ENCODE measurements at places on chromosomes 3 and 15.

DNA sequence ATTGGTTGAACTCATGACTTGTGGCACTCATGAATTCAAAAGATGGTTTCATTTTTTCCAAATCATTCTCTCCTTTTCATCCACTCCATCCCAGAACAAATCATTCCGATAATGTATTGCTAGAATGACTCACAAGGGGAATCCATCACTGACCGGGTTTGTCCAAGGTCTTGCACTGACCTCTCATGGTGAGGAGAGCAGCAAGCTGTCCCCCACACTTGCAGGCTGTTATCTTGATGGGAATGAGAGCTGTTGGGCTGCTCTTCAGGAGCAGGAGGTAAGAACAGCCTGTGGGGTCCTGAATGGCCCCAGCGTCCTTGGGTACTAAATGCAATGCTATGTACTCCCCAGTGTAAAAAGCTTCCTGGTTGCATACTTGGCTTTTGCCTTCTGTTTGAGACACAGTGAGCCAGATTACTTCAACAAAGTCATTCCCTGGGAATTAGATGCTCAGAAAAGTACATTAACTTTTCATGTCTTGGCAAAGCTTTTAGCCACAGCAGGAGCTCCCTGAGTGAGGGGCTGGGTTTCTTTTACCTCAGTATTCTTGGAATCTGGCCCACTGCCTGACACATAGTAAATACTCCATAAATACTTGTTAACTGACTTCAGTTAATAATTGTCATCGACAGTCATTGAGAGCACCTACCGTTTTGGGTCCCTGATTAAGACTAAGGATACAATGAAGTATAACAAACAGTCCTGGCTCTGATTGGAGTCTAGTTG lies 24.1 kb downstream of the CCNL1 start:
- DNase-seq: no peak

DNA sequence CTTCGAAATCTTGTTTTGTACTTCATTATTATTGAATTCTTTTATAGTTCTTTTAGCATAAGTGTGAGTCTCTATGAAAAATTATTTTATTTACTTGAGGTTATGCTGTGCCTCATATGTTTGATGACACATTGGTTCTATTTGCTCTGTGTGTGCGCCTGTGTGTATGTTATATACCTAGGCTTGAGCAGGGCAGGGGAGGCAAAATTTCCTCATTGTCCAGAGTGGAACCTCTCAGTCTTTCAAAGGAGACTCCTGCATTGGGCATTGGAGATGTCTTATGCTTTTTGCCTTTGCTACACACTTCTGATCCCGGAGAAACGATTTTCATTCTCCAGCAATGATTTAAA lies 58.4 kb downstream of the ALCAM start:
- DNase-seq: no peak

- no peak for DNase-seq
These were observed 356.7 kb downstream of the NAALADL2 start for GRCh38 chr3:175215833-175216232.

DNA sequence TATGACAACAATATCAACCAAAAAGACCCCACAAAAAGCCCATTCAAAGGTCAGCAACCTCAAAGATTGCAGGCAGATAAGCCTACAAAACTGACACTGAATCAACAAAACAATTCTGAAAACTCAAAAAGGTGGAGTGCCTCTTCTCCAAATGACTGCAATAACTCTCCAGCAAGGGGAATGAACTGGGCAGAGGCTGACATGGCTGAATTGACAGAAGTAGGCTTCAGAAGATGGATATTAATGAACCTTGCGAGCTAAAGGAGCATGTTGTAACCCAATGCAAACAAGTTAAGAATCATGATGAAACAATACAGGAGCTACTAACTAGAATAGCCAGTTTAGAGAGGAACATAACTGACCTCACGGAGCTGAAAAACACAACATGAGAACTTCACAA lies 20.4 kb upstream of the SLC25A38 start:
- no peak for DNase-seq

All from activated CD4-positive, alpha-beta T cell treated with anti-CD3 and anti-CD28 coated beads, Interleukin-2, Interleukin-6, amounts not matched to agents 100 ng/mL and 50 ng/mL, durations not matched to agents 16 hours and 8 hours (primary cell).